ENCODE measurements at places on chromosomes 13 and 19.

DNA sequence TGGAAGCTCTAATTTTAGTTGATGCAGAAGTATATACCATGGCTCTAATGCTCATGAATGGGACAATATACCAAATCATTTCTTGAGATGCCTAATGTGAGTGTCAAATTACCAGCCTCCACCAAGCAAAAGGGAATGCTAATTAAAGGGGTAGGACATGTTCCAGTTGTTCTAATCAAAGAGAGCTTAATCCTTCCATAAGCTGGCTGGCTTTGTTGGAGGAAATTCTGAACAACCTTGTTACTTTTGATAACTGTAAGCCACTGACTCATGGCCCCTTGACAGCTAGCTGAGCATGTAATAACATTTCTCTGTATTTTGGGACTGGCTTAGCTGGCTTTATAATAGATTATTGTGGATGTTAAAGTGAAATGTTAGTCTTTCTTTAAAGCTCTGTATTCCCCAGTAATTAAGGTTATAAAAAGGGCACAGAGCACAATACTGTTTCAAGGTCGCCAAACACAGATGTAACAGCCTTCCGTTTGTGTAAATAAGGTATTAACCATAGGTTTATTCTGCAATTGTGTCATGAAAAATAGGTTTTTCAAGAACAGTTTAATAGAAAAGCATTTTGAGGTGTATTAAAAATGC, 1194.0 kb downstream of the PCDH9 start:
- DNase-seq = no peak

DNA sequence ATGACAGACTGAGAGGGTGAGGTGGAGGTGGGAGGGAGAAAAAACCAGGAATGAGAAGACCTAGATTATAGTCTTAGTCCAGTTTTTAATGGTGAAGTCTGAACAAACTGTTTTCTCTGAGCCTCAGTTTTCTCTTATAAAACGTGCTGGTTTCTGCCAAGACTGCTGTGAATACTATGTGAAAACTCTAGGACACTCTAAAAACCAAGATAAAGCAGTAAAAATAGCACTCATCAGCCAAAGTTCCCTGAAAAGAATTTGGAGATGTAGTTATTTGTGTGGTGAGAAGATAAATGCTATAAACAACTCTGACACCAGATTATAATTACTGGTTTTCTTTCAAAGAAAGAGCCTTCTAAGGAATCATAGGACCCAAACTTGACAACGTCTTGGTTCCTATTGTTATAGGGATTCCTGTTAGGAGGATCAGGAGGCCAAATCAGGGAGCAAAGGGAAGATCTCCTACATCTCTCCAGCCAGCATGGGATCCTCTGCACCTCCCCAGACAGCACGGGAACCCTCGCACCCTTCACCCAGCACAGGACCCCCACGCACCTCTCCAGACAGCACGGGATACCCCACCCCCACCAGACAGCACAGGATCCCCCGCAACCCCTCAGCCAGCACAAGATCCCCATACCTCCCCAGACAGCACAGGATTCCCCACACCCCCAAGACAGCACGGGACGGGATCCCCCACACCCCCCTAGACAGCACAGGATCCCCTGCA, 130.2 kb downstream of the MIPEP start:
- no peak for DNase-seq

- no peak for DNase-seq
These were observed 12.9 kb downstream of the ELAVL1 start for GRCh38 chr19:7992575-7992974.

DNA sequence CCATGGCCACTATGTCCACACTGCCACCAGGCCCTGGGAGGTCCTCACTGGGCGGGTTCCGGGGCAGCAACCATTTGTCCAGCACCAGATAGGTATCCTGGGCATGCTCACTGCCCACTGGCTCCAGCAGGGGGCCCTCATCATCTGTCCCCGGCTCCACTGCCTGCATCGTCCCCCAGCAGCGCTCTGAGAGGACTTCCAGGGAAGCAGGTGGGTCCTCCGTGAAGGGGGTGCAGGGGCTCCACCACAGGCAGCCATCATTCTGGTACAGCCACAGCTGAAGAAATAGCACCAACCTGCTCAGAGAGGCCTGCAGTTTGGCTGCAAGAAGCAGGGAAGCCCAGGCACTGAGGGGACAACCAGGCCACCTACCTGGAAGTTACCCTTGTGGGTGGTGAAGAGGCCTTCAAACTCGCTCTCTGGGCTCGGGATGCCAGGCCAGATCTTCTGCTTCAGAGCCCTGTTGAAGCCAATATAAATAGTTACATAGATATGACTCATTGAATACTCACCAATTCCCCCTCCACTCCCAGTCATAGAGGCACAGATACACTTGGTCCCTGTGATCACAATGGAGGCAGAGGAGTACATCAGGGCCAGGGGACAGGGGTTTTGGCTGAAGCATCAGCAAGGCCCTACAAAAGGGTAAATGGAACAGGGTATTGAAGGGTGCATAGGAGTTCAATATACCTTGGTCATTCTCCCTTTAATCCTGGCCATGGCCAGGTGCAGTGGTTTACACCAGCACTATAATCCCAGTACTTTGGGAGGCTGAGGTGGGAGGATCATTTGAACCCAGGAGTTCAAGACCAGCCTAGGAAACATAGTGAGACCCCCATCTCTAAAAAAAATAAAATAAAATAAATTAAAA, 4.1 kb downstream of the SWSAP1 start:
- peak; percentile 38 for DNase-seq

DNA sequence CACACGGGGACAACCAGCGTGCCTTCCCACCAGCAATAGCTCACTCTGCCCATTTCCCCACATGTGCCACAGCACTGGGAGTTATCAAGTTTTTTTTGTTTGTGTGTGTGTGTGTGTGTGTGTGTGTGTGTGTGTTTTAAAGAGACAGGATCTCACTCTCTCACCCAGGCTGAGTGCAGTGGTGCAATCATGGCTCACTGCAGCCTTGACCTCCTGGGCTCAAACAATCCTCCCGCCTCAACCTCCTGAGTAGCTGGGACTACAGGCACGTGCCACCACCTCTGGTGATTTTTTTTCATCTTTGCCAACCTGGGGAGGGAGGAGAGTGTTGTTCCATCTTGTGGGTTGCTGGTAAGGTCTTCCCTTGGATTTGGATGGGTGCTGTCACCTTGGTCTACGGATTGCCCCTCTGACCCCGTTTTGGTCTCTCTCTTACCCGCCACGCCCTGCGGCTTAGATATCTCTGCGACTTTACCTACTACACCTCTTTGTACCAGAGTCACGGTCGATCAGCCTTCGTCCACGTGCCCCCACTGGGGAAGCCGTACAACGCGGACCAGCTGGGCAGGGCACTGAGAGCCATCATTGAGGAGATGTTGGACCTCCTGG, 22.6 kb downstream of the PGPEP1 start:
- DNase-seq = no peak

DNA sequence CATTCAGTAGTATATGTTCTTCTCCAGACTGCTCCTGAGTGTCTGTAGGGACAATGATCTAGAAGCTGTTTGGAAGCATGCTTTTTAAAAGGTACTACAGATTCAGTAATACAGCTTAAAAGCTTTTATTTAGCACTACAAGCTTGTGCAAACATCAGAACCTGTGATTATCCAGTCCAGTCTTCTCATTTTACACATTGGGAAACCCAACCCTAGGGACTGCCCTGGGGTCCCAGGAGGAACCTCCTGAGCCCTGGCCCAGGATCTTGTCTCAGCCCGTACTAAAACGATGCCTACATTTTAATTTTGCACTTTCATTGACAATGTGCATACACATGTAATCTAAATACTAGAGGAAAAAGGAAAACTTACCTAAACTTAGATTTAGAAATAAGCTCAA, 12.5 kb downstream of the DOCK9 start:
- DNase-seq = no peak

DNA sequence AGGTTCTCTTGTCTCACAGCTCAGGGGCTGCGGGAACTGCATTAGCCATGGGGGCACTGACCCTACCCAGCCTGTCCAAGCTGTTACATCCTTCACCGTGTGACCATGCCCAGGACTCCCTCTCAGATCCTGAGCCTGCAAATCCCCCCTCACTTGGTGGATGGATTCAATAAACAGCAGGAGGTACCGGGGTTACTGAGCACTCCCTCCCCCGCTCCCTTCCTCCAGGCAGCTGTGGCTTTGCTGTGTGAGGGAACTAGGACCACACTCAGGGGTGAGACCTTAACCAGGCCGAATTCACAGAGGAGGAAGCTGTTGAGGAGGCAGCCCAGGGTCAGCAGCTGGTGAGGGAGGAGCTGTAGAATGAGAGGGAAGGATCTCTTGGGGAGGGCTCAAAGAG, 27.0 kb upstream of the CEACAM1 start:
- no peak for DNase-seq

GRCh38 chr19:23800271-23800670, 41.6 kb upstream of the ZNF681 start:
- DNase-seq = no peak

GRCh38 chr19:44611812-44612295, 1.5 kb upstream of the IGSF23 start:
- no peak for DNase-seq

DNA sequence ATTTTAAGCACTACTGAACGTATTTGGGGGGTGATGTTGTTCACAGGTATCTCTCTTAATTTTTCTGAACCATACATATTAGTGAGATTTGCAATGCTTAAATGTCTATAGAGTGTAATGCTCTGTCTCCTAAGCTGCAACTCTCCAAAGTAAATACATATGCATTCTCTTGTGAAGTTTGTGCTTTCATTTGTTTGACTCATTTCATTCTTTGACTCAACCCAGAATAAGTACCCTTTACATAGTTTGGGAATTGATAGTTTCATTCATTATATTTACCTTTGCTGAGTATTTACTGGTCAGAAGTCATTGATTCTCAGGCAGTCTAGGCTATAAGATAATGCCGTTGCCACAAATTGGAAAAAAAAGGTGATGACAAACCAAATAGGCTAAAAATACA, 406.9 kb downstream of the FGF9 start:
- no peak for DNase-seq

GRCh38 chr13:40309881-40310280, 356.6 kb downstream of the FOXO1 start:
- no peak for DNase-seq

- DNase-seq = no peak
These were observed 130.6 kb upstream of the SOX21 start for GRCh38 chr13:94842901-94843300.

DNA sequence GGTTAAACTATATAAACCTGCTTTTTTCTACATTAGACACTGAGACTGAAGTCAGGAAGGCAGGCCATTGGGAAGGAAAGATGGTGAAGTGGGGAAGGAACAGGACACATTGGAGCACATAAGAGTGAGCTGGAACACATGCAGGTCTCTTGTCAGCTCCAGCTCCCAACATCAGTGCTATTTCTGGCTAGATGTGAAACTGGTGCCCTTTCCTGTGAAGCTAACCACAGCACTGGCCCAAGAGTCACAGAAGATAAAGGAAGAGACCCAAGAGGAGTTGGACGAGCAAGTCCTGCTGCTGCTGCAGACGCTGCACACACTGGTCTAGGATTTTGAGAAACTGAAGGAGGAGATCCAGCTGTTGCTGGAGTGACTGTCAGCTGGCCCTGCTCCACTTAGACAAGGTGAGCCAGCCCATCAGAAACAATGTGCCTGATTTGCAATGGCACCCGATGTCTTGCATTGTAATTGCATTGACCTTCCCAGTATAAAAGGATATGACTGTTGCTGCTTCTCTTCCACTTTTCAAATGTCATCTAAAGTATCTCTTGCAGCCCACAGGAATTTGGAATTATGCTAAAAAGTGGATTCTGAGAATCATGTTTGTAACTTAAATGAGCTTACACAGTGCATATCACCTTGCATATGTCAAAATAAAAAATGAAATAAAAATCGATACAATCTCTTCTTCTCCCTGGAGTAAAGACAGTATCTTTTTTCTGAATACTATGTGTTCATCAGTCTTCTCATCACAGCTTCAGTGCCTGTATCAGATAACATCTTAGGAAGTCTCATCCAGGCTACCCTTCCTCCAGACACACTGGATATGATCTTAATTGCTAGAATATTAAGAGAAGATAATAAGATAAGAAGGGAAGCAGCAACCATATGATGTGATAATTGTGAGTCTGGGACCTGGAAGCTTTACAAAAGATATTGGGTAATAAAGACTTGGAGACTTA, 230.7 kb upstream of the SPRY2 start:
- DNase-seq = no peak

DNA sequence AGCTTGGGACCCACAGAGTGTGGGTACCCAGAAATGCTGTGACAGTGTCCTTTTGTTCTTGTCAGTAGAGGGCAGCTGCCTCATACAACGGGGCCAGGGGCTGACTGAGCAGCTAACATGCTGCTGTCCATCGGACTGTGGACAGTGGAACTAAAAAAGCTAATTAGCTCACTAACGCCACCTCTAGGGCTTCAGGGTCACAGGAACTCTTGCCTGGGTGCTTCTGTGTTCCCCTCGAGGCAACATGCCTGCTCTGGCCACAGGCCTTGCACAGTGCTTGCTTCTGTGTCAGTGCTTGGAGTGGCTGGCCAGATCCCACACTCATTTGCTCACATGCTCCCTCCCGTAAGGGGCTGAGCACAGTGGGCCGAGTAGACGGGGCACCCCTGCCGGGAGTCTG, 377.0 kb downstream of the OLFM4 start:
- no peak for DNase-seq

GRCh38 chr19:18171605-18172327, 1.8 kb upstream of the IFI30 start:
- no peak for DNase-seq

- no peak for DNase-seq
These were observed 1.3 kb downstream of the FBXW9 start for GRCh38 chr19:12695096-12695495.

DNA sequence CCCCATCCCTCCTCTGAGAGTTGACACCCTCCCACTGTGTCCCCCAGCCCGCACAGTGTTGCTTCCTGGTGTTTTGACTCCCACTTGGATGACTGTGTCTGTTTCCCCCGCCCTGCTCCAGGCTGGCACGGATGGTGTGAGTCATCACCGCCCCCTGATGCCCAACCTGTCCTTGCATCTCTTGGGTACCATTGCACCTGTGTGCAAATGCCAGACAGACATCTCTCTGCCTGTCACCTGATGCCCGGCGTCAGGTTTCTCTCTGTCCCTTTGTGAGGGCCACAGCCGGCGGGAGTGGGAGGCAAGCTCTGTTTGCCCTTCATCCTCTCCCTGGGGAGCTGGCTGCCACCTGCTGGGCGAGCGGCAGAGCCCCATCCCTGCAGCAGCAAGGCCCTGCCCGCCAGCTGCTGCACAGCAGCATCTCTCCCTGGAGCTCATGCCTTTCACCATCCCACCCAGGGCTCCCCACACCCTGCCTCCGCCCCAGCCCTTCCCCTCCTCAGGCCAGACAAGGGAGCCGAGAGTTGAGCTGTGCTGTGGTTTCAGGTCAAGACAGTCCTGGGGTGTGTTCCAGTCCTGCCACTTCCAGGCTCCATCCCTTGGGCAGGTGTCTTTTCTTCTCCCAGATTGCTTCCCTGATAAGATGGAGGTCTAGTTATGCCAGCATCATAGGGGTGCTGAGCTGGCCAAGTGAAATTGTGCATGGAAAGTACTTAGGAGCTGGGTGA, 29.7 kb downstream of the NKPD1 start:
- no peak for DNase-seq

- no peak for DNase-seq
These were observed 52.1 kb upstream of the SOX1 start for GRCh38 chr13:112014857-112015256.
